ENCODE measurements at places on chromosomes 5 and 9.
A peak's percentile ranks its signal among the peaks of the same experiment; 100 is the strongest.

DNA sequence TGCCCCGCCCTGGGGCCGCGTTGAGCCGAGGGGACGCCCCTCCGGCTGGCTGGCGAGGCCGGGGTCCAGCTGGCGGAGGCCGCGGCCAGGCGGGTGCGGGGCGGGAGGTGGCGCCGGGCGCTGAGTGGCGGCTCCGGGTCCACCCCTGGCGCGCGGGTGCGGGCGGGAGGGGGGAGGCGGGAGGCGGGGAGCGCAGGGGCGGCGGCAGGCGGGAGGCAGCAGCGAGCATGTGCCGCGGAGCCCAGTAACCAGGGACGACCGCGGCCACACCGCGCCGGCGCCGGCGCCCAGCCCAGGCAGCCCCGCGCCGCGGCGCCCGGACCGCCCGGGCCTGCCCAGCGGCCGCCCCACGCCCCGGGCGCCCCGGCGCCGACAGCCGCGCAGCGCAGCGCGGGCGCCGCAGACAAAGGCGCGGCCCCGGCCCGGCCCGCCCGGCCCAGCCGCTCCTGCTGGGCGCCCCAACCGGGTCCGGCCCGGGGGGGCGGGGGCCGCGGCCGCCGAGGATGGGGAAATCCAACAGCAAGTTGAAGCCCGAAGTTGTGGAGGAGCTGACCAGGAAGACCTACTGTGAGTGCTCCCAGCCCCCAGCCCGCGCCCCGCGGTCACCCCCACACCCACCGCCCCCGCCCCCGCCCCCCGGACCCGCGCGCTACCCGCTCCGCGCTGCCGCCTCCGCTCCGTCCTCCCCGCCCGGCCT, at the start of gene NCS1:
TSS of gene NCS1 (plus strand) at position 244 of the 697 bp plus-strand sequence. CDS start at position 504, 260 bp downstream.
- peak; percentile 56 for DNase-seq

DNA sequence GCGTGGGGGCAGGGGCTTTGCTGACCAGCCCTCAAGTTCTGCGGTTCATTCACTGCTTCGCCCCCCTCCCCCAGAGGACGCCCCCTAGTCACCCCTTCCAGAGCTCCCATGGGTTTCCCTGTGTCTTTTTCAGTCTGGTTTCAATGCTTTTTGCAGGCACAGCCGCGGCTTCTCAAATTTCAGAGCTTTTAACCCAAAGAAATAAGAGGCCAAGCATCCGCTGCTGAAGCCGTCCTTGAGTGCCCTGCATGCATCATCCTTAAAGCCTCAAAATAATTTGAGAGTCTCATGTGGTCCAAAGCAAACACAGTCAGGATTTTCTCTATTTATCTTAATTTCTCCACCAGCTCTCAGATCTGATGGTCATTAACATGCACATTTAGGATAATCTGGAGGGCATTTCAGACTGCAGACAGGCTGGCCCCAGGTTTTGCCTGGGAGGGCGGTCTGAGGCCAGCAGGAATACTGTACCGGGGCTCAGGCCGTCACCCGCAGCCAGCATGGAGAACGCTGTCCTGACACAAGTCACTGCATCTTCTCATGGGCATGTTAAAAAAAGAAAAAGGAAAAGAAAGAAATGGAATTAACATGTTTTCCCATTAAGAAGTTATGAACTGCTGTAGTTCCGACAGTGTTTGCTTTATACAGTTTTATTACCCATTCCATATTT, 420.8 kb upstream of the IRX4 start:
- DNase-seq = no peak

- no peak for DNase-seq
Measured at GRCh38 chr5:76598531-76598930, 24.7 kb downstream of the F2RL2 start.

DNA sequence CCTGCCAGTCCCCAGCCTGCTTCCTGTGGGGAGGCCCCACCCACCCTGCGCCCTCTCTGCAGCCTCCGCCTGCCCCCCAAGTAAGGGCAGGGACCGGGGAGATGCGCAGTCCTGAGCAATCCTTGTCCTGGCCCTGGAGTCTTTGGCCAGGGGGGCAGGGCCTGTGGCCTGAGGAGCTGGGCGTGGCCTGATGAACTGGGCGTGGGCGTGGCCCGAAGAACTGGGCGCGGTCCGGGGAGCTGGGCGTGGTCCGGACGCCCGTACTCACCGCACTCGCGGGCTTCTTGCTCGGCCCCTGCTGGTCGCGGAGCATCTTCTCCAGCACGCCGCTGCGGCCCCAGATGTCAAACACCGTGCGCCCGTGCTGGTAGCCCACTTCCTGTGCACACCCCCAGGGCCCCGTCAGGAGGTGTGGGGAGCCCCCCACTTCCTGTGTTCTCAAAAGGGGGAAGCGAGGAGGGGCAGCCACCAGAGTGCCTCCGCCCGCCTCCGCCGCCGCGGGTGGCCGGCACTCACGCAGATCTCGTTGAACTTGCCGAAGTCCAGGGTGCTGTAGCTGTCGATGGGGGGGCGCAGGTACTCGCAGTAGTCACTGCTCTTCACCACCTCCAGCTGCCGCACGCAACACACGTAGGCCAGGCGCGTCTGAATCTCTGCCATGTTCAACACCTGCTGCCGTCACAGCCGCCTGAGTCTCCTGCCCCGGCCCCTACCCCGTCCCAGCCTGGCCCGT, 2.7 kb upstream of the NSMF start:
- DNase-seq = no peak

GRCh38 chr9:115267790-115268189, 149.8 kb upstream of the TNC start:
- DNase-seq = no peak

- no peak for DNase-seq
Measured at GRCh38 chr5:16889203-16889971, 46.7 kb downstream of the MYO10 start.

- no peak for DNase-seq
Measured at GRCh38 chr9:129185991-129186390, 7.9 kb upstream of the IER5L start.

DNA sequence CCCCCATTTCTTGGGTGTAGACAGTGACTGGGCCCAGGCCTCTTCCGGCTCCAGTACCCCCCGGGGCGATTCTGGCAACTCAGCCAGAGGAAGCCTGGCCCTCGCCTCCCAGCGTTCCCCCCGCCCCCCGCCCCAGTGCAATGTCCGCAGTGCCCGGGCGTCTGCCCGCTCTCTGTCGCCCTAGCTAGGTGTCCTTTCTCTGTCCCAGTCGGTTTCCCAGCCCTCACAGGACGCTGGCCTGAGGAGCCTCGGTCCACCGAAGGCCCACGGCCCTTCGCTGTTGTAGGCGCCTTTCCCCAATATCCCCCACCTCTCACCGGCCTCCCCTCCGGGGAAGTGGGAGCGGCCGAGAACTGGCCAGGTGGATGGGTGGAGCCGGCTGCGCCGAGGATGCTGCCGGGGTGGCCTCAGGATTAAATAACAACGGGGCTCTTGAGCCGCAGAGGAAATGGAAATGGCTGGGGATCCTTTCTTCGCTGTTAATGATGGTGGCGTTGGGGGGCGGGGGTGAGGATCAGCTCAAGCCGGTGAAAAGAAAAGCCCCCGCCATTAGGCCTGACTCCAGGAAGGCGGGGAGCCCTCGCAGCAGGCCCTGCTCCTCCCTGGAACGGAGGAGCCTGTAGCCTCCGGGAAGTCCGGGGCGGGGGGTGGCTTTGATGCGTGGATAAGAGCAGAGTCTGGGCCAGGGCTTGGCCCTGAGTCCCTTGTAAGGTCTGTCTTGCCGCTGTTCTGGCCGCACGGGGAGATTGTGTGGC, 1.1 kb upstream of the SPRY4 start:
- DNase-seq = no peak

DNA sequence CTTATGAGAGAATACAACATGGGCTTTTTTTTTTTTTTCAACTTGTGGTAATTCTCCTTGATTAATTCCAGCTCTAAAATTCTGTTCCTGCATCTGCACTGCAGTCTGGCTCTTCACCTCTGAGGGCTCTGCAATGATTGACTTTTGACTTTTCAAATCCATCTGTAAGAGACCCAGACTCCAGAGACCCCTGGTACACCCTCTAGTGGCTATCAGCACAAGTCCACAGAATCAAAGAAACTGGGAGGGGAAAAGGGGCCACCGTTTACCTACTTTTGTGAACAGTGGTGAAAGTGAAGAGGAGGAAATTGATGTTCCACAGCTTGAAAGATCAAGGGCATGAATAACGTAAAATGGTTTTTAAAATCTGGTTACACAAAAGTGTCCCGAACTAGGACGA, 151.6 kb downstream of the SLIT3 start:
- peak; percentile 89 for DNase-seq

DNA sequence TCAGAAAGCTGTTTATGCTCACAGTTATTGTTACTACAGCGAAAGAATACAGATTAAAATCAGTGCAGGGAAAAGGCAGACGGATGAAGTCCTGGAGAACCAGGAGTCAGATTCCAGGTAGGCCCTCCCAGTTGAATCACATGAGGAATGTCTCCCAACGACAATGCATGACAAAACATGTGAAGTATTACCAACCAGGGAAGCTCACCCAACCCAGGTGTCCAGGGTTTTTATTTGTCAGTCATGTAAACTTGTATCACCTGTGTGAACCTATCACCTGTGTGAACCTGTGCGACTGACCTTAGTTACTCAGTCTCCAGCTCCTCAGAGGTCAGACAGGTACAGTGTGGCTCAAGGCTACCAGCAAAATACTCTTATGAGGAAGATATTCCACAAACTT, 63.9 kb downstream of the KIAA1958 start:
- DNase-seq = no peak

DNA sequence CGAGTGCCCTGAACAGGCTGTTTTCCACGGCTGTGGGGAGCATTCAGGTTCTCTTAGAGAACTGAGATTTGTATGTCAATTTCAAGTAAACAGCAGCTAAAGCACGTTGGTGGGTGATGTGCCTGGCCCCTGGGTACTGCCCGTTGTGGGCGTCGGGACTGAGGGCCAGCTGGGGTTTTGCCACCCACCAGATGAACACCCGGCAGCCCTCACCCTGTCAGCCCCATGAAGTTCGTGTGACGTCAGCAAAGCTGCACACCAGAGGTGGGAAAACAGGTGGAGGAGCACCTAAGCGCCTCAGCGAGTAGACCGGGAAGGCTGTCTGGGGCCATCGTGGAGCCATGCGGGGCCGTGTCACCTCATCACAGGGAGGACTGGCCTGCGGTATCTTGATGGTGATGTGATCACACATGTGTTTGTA, 9.2 kb downstream of the CEP72 start:
- DNase-seq = no peak

DNA sequence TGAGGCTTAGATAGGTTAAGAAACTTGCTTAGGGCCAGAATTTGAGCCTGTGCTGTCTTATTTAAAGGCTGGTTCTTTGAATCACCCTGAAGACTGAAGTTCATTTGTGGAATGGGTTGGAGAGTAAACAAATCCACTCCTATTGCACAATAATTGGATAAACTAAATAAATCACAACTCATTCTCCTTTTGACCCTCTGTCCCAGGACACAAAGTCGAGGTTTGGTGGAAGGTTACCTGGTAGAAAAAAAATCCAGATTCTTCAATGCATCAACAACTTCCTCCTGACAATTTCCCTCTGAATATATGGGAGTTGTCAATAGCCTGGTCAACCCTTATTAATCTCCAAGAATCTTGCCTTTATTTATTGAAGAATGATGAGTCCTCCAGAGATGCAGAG, 28.9 kb downstream of the TBC1D2 start:
- no peak for DNase-seq

GRCh38 chr5:33933723-33934169, 2.4 kb upstream of the RXFP3 start:
- DNase-seq = no peak

- peak; percentile 82 for DNase-seq
Measured at GRCh38 chr5:116440457-116441001, 134.1 kb downstream of the SEMA6A start.

GRCh38 chr9:108056084-108056804, 566.7 kb upstream of the KLF4 start:
- no peak for DNase-seq

DNA sequence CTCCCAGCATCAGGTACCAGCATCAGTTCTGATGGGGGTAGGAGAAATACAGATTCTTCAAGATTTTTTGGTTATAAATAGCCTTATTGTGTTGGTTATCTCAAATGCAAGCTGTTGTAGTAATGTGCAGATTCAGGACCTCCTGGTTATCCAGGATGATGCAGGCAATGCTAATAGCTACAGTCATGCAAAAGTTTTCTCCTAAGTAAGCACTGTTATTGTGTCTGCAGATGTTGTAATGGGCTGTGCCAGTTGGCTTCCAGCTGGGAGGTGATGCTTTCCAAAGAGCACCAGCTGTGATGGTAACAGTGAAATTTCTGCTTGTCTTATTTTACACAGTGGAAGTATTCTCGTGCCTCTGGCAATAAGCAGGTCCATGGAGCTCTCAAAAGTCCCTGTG, 719.2 kb upstream of the CTNND2 start:
- DNase-seq = no peak

GRCh38 chr5:169657127-169657526, 20.1 kb downstream of the DOCK2 start:
- no peak for DNase-seq

DNA sequence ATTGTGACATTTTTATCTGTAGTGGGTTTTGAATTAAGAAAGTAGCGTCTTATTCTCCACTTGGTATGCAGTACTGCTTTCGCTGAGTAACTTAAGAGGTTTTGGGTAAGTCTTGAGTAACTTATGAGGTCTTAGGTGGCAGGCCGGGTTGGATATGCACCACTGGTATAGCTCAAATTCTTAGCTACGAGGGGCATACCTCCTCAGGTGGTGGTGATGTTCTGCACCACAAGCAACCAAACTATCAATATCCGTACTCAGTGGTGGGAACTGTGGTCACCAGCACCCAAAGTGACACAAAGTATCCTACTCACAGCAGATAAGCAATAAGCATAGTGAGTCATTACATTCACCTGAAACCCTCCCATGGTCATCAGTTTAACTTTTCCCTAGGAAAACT, 13.7 kb downstream of the SMC2 start:
- DNase-seq = no peak

DNA sequence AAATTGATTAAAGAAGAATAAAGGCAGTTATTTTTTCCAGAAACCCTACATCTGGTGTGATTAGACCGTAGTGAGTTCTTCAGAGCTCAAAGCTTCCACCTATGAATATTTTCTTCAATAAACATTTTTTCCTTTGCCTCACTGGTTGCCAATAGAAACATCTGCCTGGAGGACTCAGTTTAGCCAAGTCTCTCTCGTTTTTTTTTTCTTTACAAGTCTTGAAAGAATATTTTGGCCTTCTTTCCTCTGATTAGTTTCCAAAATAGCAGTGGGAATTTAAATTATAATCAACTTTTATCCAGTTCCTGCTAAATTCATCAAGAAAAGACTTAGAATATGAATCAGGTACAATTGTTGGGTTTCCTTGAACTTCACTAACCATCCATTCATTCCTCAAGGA, 897.5 kb downstream of the TLE1 start:
- no peak for DNase-seq

- no peak for DNase-seq
Measured at GRCh38 chr9:114367772-114368569, 19.8 kb downstream of the AKNA start.

- DNase-seq = no peak
Measured at GRCh38 chr9:74718709-74719108, 169.0 kb downstream of the TRPM6 start.
